ENCODE measurements at places on chromosomes 7 and 10. TPM values are rescaled to one million over a fixed set of nuclear protein-coding genes. Genes with fewer than 3 reads are reported as not detected.
A peak's percentile ranks its signal among the peaks of the same experiment; 100 is the strongest.

Gene UNCX
- not detected for total RNA-seq

GRCh38 chr10:44118500-44118899 is 266.4 kb downstream of the CXCL12 start:
- no peak overlapping the region for H3K27ac ChIP-seq
- DNase-seq = no peak
- H3K36me3 ChIP-seq = no peaks in the 10 kb centered on the region
- H3K4me3 ChIP-seq = no peak overlapping the region

- peaks cover 17% of the 10 kb centered on the region for H3K4me1 ChIP-seq
- no peaks in the 10 kb centered on the region for H3K27me3 ChIP-seq
- no peak for DNase-seq
- no peak overlapping the region for H3K4me3 ChIP-seq
Measured at GRCh38 chr10:12027539-12027938, 15.1 kb downstream of the UPF2 start.

Gene COL1A2
- 2.1 TPM for total RNA-seq

DNA sequence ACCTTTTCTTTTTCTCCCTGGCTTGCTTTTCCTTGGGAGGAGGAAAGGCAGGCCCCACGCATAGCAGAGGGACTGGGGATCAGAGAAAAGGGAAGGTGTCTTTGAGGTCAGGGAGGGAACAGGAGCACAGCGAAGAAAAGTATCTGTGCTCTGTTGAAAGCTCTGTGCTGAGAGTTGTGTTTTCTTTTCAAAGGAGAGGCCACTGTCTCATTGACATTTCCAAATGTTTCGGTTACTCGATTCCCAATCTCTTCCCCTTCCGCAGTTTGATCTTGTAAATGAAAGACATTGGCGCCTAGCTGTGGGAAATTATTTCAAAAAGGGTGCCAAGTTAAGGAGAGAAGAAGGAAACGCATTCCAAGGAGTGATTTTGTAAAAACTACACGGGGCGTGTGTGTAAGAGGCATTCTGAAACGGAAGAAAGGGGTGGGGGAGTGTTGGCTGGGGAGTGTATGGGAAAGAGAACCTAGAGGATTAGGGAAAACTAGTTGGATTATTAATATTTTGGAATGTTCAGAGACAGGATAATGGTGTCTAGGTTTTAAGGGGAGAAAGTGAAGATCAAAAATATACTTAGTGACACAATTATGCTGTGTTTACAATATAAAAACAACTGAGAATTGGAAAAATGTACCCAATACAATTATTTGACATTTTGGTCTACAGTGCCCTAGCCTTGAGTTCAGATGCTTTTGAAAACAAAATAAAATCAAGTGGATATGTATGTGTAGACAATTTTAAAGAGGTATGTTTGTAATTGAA is 708 bp downstream of the KLHDC10 start:
- peak overlapping the region; percentile 99 for H3K4me3 ChIP-seq
- DNase-seq = no peak
- peak overlapping the region; percentile 45 for H3K27ac ChIP-seq
- H3K4me1 ChIP-seq = no peaks in the 10 kb centered on the region
- H3K27me3 ChIP-seq = no peaks in the 10 kb centered on the region

GRCh38 chr10:99161165-99161564 is 74.5 kb downstream of the HPSE2 start:
- no peak overlapping the region for H3K27ac ChIP-seq
- H3K4me1 ChIP-seq = no peaks in the 10 kb centered on the region
- H3K27me3 ChIP-seq = no peaks in the 10 kb centered on the region
- H3K36me3 ChIP-seq = no peaks in the 10 kb centered on the region

GRCh38 chr7:105306298-105306748 is 82.4 kb downstream of the SRPK2 start:
- no peaks in the 10 kb centered on the region for H3K36me3 ChIP-seq
- H3K4me1 ChIP-seq = peaks cover 37% of the 10 kb centered on the region
- no peaks in the 10 kb centered on the region for H3K27me3 ChIP-seq
- no peak overlapping the region for H3K27ac ChIP-seq
- no peak overlapping the region for H3K4me3 ChIP-seq
- no peak for DNase-seq

Gene PSMG3
- total RNA-seq = 49.7 TPM

DNA sequence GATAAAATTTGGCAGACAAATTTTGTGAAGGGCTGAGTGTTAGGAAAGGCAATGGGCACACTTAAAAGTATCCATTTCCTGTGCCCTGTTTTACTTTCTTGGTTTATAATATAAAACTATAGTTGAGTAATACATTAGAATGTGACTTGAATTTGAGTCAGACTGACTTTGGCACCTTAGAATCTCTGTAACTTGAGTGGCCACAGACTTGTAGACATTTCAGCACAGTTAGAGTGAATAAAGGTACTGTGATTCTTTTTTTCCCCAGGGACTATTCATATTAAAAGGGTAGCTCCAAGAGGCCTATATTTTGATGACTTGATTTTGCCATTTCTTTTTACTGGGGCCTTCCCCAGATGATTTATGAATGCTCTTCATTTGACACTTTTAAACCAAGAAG is 22.4 kb downstream of the GBF1 start:
- no peaks in the 10 kb centered on the region for H3K4me1 ChIP-seq
- H3K27me3 ChIP-seq = no peaks in the 10 kb centered on the region
- H3K36me3 ChIP-seq = peaks cover 24% of the 10 kb centered on the region
- H3K27ac ChIP-seq = 0 out of 2 replicates have a peak overlapping the region, but pooled peaks have one; percentile 6
- DNase-seq = no peak
- no peak overlapping the region for H3K4me3 ChIP-seq

DNA sequence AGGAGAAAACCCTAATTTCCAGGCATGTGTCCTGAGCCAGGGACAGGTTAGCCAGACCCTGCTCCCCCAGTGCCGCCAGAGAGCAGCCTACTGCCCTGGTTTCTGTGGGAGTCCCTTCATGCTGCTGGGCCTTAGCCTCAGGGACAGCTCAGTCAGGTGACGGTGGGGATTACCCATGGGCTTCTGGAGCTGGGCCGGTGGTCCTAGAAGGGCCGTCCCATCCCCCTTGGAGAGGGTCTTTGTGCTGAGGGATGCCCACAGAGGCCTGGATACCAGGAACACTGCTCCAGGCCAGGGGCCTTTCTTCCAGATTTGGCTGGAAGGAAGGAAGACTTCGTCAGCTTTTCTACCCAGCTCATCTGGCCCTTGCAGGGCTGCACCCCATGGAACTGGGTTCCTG is 71.4 kb upstream of the ZNF722 start:
- H3K27ac ChIP-seq = no peak overlapping the region
- H3K4me3 ChIP-seq = no peak overlapping the region
- H3K4me1 ChIP-seq = no peaks in the 10 kb centered on the region
- H3K27me3 ChIP-seq = no peaks in the 10 kb centered on the region
- DNase-seq = no peak

DNA sequence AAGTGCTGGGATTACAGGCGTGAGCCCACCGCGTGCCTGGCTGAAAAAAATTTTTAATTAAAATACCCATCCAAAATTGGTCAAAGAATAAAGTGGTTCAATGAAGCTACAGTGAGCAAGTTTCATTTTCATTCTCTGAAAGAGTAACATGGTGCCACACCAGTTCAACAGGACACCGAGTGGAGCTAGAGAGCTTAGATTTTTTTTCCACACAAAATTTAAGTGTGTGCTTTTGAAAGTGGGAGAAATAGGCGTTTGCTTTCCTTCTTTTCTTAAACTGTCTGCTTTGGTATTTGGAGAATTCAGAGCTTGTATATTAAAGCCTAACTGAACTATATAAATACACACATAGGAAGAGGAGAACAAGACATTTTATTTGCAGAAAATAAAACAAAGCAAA is 43.4 kb downstream of the BPGM start:
- DNase-seq = no peak
- H3K27me3 ChIP-seq = peaks cover 2% of the 10 kb centered on the region
- no peak overlapping the region for H3K4me3 ChIP-seq
- no peaks in the 10 kb centered on the region for H3K36me3 ChIP-seq
- H3K27ac ChIP-seq = no peak overlapping the region

DNA sequence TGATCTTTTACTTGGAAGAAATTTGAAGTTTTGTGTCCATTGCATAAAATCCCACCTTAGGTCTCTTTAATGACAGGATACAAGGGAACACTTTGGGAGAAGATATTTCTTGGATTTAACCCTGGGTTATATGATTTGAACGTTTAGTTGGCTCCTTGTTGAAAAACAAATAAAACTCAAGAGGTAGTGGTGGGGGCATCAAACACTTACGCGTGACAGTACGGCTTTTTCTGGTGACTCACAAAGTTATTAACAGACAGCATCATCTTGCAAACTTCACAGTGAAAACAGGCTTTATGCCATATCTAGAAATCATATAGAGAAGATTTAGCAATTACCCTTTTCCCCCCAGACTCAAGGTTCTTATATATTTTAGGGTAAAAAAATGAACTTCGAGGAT is 699 bp downstream of the NRAP start:
- DNase-seq = no peak
- no peak overlapping the region for H3K27ac ChIP-seq
- no peak overlapping the region for H3K4me3 ChIP-seq
- peaks cover 5% of the 10 kb centered on the region for H3K4me1 ChIP-seq
- no peaks in the 10 kb centered on the region for H3K36me3 ChIP-seq

Gene EPO
- total RNA-seq = not detected

DNA sequence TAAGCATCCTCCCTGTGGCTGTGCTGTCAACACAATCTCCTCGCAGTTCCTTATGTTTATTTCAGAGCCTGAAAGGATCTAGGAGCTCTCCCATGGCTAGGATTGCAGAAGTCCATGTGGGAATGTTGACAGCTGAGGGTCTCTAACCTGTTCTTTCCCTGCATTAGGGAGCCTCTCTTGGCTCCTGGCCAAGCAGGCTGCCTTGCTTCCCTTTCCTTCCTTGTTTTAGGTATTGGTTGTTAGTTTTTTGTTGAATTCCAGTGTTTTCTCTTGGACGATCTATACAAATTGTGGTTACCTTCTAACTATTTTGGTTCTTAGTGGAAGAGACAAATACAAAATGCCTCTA is 171.8 kb downstream of the MLLT10 start:
- H3K4me1 ChIP-seq = peaks cover 29% of the 10 kb centered on the region
- no peak overlapping the region for H3K4me3 ChIP-seq
- no peak overlapping the region for H3K27ac ChIP-seq
- H3K36me3 ChIP-seq = no peaks in the 10 kb centered on the region
- no peak for DNase-seq
- H3K27me3 ChIP-seq = no peaks in the 10 kb centered on the region

- no peak overlapping the region for H3K27ac ChIP-seq
- H3K27me3 ChIP-seq = no peaks in the 10 kb centered on the region
- no peaks in the 10 kb centered on the region for H3K36me3 ChIP-seq
- no peak overlapping the region for H3K4me3 ChIP-seq
Measured at GRCh38 chr10:82888809-82889455, 1013.9 kb downstream of the NRG3 start.

Gene HOXA5
- total RNA-seq = not detected

DNA sequence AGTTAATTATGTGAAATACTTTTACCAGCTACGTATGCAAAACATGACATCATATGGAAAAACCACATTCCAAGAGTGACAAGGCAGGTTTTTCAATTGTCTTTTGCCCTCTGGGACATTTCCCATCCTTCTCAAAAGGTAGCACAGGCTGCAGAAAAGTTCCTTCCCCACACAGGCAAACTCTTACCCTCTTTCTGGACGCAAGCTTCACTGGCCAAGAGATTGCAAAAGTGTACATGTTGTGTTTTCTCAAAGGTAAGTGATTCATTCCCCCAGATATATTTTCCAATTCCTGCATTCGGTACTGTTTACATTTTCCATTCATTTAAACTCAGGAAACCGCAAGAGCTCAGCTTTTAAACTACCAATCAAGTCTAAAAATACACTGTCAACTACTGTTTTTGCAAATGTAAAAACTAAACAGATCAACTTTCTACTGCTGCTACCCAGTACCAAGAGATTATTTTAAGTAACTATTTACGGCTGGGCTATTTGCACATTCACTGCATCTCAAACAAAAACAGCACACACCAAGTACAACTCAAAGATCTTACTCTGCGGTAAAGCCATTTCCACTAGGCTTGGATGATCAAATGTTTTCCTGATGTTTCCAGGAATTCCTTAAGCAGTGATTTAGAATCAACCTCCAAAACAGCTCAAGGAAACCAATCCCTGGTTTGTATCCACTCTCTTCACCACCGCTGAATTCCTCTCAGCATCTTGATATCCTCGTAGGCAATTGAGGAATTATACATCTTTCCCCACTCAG is 233.6 kb upstream of the CCDC6 start:
- H3K36me3 ChIP-seq = no peaks in the 10 kb centered on the region
- no peaks in the 10 kb centered on the region for H3K27me3 ChIP-seq
- H3K4me3 ChIP-seq = no peak overlapping the region
- no peaks in the 10 kb centered on the region for H3K4me1 ChIP-seq
- no peak for DNase-seq

- H3K4me3 ChIP-seq = no peak overlapping the region
- H3K27me3 ChIP-seq = peaks cover 1% of the 10 kb centered on the region
- no peak for DNase-seq
- H3K27ac ChIP-seq = no peak overlapping the region
- H3K4me1 ChIP-seq = no peaks in the 10 kb centered on the region
Measured at GRCh38 chr10:112131346-112131745, 52.2 kb downstream of the GPAM start.

- H3K4me3 ChIP-seq = no peak overlapping the region
- no peak for DNase-seq
- H3K27ac ChIP-seq = no peak overlapping the region
- H3K36me3 ChIP-seq = no peaks in the 10 kb centered on the region
Measured at GRCh38 chr7:98852826-98853225, 17.0 kb downstream of the TMEM130 start.

DNA sequence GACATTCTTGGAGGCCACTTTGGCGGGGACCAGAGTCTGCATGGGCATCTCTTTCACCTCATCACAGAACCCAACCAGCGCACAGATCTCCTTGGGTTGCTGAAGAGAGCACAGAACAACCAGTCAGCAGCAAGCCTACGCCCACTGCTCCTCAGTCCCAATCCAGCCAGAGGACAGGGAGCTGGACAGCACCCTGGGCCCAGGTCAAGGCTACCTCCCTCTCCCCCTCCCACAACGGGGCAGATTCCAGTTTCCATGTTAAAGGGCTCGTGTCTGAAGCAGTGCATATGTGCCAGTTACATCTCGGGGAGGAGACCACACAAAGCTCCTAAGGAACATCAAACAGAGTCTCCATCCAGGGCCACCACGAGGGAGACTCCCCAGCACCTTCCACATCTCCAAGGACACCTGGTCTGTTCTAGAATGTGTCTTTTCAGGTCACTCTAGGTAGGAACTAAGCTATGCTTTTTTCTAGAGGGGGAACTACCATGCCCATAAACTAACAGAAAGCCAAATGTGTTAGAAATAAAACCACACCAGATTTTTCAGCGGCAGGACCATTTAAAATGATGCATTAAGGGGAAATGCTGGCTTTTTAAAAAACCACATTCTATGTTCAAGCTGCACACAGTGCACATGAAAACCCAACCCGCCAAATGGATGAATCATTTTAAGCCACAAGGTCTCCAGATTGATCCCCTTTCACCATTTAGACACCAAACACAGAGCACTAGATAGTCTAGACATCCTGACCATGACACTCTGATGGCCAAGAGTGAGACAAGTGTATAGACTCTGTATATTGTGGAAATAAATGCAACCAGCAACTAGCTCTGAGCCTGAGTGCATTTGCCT is 28.9 kb downstream of the PSAP start:
- no peaks in the 10 kb centered on the region for H3K27me3 ChIP-seq
- no peak overlapping the region for H3K4me3 ChIP-seq
- H3K4me1 ChIP-seq = no peaks in the 10 kb centered on the region
- peaks cover 52% of the 10 kb centered on the region for H3K36me3 ChIP-seq
- no peak for DNase-seq

Gene SPDYE9
- not detected for total RNA-seq
